ENCODE measurements at places on chromosomes 2 and 18.
A peak's percentile ranks its signal among the peaks of the same experiment; 100 is the strongest.

- DNase-seq = no peak
Observed at GRCh38 chr2:141957827-141958450, 172.9 kb downstream of the LRP1B start.

DNA sequence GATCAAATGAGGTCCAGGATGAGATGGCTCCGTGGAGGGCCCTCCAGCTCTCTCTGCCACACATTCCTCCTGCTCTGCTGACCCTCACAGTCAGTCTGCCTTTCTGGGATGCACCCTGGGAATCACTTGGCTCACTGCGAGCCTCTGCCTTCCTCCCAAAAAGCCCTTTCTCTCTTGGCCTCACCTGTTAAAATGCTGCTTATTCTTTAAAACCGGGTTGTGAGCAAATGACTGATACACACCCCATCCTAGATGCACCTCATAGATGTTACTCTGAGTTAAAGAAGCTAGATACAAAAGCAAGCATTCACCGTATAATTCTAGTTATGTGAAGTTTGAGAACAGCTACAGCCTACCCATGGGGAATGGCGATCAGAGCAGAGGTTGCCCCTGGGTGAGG, 167.7 kb upstream of the MYCN start:
- no peak for DNase-seq

- DNase-seq = no peak
Observed at GRCh38 chr18:40292985-40293710, 1661.9 kb upstream of the PIK3C3 start.

DNA sequence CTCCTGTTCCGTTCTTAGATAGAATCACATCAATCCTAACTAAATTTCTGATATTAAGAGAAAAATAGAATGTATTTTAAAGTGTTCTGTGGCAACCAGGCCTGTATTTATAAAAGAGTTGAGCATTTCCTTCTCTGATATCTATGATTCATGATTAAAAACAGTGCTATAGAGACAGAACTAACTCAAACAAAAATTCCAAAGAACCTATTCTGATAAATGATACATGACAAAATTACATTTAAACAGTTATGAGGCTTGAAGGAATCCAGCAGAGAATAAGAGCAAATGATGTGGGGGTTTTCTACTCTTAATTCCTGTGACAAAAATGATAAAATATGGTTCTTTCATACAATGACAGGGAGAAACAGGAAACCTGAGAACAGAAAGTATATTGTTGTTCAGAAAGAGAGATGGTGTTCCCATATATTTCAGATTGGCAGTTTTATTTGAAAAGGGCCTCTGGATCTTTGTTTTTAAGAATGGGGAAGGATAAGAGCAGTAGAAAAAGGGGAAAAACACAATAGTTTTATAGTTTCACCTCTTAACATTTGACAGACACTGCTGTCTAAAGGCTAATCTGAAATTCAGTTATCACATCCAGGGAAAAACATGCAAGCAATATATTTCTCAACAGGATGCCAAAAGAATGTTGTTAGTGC, 944.3 kb downstream of the LRP1B start:
- DNase-seq = no peak

DNA sequence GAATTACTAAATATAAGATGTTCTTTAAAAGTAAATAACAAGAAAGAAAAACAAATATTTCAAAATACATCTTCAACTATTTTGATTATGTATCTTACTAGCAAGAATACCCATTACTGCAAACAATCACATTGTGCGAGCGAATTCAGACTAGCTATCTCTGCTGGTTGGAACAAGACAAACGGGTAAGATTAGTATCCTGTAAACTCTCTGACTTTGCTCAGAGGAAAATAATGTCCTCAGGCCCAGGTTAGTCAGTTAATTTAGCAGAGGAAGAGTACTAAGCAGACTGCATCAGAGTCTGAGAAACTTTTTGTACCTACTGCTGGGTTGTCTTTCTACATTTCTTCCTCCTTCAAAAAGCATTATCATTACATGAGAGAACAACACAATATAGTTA, 50.4 kb upstream of the MCM6 start:
- no peak for DNase-seq

DNA sequence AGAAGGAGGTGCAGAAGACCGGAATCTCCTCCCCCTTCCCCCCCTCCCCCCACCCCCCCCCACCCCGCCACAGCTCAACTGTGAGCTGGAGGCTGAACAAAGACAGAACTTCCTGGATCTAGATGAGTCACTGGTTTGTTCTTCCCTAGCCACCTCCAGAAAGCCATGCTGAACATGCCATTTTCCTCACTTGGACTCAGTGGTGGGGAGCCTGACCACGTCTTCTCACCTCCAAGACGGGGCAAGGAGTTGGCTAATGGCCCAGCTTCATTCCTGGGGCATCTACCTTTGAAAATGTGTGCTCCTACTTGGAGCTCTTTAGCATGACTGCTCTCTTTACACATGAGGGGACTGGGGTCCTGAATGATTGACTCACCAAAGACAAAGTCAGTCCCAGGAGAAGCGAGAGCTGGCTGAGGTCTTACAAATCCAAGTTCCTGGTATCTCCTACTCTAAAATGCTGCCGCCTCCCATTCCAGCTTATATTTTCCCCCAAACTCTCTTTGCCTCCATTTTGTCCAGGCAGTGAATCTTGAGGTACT, 22.6 kb upstream of the FZD5 start:
- DNase-seq = peak; percentile 20

- no peak for DNase-seq
Observed at GRCh38 chr2:145909175-145909755, 1389.3 kb upstream of the ZEB2 start.

DNA sequence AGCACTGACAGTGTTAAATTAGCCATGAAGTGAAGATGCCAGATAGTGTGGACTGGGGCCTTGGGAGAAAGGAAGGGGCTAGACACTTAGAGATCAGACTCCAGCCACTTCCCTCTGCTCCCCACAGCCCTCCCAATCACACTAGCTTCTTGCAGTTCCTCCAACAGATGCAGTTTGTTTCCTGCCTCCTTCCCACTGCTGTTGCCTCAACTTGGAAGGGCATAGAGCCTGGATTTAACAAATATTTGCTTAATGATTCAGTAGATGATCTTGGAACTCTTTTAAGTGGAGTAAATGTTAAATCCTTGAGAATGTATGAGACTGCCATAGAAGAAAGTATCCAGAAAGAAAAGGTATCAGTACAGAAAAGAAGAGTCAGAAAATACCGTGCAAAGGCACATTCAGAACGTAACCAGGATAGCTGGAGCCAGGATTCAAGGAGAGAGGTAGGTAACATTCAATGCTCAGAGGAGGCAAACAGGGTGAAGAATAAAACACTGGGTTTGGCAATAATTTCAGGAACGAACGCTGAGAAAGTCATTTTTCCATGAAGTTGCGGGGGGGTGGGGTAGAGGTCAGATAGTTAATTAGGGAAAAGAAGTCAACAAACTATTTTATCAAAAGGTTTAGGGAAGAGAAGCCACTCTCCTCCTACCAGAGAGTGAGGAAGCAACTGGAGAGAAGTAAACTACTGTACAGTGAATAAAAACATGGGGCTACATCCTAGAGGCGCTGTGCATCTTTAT, 1.3 kb upstream of the BZW1 start:
- no peak for DNase-seq

DNA sequence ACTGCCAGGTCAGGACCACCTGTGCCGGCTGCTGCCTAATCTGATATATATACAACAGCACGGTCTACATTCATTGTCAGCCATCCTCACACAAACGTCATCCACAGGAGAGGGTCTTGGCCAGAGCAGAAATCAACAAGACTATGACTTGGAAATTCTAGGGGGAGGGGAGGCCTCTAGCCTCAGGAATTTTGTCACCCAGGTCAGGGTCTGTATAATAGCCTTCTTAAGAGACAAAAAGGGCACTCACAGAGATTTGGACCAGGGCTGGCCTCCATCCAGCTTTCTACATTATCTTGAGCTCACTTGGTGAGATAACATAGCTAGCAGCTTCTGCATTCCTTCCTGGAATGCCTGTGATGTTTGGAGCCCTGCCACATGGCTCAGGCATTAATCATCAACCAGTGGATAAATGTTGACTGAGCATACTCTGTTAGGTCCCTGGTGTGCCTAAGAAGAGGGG, 50.4 kb upstream of the CTIF start:
- DNase-seq = no peak

GRCh38 chr2:226647621-226648518, 151.8 kb downstream of the IRS1 start:
- DNase-seq = no peak

- no peak for DNase-seq
Observed at GRCh38 chr18:23682045-23682444, 7.2 kb upstream of the LAMA3 start.

- DNase-seq = no peak
Observed at GRCh38 chr18:13179566-13180113, 38.9 kb upstream of the LDLRAD4 start.

GRCh38 chr2:127347734-127348392, 39.9 kb downstream of the MAP3K2 start:
- DNase-seq = no peak

DNA sequence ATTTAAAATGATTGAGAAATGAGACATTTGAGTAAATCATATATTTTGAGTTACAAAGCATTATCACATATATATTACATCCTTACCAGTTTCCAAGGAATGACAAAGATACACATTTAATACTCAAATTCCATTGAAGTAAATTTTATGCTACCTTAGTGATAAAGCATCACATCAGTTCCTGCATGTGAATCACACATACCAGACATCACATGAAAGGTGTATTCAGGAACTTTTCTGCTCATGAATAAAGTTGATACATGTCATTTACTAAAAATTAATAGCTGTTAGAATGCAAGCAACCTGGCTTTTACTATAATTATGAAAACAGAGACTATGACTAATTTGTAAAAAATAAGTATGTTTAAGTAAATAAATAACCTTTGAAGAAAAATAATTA, 548.8 kb upstream of the SLC39A10 start:
- no peak for DNase-seq

DNA sequence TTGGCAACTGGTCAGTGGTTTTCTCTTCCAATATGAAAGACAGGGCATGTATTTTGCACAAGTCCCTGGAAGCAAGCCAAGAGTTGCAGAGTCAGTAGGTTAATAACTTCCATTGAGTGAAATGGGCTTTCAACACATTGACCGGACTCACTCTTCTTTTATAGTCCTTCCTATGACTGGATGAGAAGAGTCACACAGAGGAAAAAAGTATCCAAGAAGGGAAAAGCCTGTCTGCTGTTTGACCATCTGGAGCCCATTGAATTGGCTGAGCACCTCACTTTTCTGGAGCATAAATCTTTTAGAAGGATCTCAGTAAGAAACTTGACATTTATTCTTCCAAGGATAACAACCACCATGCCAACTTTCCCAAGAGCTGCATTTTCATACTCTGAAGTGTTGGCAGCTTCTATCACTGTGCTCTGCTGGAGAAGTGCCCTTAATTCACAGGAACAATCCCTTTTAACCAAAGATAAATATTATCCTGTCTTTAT, 45.4 kb downstream of the RASGRP3 start:
- DNase-seq = no peak

GRCh38 chr2:64213532-64214275, 69.5 kb upstream of the PELI1 start:
- no peak for DNase-seq

DNA sequence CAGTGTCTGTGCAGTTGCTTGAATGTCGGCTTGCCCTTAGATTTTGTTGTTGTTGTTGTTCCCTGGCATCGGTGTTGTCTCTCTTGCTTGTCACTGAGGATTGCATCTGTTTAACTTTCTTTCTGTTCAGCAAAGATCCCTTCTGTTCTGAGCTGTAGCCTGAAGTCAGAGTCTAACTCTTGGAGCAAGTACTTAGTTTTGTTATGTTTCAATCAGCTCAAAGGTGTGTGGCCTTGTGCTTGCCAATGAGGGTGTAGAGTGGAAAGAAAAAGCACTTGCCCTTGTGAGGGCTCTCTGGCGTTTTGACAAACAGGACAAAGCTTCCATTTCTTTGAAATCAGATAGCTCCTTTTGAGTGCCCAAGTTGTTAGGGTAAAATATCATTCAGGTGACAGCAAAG, 757.1 kb upstream of the CDH7 start:
- no peak for DNase-seq

DNA sequence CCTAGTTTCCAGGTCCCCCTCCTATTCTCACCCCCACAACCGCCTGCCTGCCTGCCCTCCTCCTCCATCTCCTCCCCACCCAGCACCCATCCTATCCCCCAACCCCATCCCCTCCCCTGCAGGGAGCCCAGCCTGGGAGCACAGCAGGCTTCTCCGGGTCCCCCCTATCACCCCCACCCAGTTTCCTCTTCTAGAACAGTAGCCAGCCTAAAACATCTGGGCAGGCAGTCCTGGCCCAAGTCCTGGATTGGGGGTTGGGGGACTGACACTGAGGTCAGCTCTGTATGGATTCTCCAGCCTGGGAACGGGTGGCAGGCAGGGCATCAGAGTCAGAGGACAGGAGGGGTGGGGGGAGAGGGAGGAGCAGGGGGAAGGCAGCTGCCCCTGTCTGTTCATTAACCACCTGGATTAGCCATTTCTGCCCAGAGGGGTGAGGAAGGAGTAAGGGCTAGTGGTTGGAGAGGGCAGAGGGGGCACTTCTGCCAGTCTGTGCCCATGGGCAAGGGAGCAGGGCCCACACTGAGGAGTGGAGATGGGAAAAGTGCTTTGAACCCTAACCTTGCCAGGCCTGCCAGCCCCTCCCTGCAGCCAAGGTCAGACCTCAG, 60.0 kb downstream of the TNS1 start:
- DNase-seq = no peak

DNA sequence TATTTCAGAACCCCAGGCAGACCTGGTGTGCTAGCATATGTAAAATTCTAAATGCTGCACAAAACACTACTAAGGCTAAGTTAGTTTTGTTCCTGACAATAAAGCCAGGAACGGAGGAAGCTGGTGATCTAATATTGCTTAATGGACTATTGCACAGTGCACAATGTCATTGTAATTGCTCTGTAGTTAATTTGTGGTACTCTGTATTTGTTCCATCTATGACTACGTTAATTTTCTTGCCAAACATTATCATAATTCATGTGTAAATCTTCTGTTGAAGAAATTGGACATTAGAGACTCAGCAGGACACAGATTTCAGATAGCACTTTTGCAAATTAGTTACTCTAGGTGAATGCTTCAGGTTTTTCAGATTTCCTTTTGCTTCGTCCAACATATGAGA, 232.3 kb downstream of the RIT2 start:
- no peak for DNase-seq

DNA sequence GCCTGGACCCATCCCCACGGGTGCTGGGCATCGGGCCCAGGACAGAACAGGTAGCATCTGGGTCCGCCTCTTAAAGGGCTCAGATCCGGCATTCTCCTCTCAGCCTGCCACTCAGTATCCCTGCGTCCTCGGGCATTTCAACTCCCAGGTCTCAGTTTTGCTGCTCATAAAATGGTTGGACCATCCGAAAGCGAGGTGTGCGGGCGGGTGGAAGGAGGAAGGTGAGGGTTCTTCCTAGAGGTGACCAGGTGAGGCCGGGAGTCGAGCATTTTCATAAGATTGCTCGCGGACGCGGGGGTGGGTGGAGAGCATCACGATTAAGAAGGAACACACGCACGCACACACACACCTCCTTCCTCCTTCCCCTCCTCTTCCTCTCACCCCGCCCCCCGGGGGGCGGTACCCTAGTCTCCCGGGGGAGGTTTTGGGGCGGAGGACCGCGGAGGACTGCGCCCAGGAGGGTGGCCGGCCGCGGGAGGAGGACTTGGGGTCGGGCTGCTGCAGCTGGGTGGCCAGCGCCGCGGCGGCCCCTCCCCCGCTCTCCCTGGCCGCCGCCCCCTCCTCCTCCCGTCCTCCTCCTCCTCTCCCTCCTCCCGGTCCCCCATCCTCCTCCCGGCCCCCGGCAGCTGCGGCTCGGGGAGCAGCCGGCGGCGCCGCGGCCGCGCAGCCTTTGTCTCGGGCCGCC, 97.9 kb upstream of the GPR45 start:
- DNase-seq = no peak
